ENCODE measurements at places on chromosomes 2 and 18. TPM values are rescaled to one million over a fixed set of nuclear protein-coding genes. Genes with fewer than 3 reads are reported as not detected.

Gene CACNB4
- total RNA-seq = 17.7 TPM

Gene SCN3A
- 0.64 TPM for total RNA-seq

Gene DQX1
- total RNA-seq = 0.66 TPM

Gene PRSS56
- total RNA-seq = not detected

Gene PDE1A
- 5.6 TPM for total RNA-seq

Gene ENOSF1
- total RNA-seq = 90.1 TPM

Gene PLEKHM3
- total RNA-seq = 24.3 TPM

Gene MC2R
- total RNA-seq = not detected

- no peak for DNase-seq
These were observed 1.0 kb upstream of the ARHGEF4 start for GRCh38 chr2:130835766-130836015.

GRCh38 chr2:217628061-217628460, 374.7 kb downstream of the TNS1 start:
- no peak for DNase-seq

GRCh38 chr2:150274108-150274507, 213.4 kb downstream of the RND3 start:
- no peak for DNase-seq

GRCh38 chr2:794554-795241, 117.5 kb upstream of the TMEM18 start:
- no peak for DNase-seq

DNA sequence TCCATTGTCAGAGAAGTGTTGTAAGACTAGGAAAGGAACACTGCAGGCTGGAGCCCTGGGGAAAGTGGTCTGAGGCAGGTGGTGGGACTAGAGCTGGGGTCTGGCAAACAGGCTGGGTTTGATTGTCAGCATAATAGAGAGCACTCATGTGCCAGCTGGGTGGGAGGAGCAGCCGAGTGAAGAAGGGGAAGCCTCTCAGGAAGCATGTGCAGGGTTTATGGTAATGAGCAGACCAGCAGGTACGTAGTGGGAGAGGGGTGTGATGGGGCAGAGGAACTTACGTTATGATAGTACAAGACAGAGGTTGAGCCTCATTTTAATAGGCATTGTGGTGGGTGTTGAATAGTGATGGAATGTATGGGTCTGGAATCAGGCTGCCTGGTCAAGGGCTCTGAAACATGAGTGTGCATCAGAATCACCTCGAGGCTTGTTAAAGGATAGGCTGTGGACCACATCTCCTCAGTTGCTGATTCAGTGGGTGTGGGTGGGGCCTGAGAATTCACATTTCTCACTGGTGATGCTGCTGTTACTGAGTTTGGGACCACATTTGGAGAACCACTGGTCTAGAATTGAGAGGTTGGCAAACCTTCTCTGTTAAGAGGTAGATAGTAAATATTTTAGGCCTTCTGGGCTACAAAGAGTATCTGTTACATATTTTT, 1.7 kb upstream of the MGAT5 start:
- DNase-seq = no peak

- DNase-seq = no peak
These were observed 94.9 kb downstream of the NFATC1 start for GRCh38 chr18:79490626-79491041.

DNA sequence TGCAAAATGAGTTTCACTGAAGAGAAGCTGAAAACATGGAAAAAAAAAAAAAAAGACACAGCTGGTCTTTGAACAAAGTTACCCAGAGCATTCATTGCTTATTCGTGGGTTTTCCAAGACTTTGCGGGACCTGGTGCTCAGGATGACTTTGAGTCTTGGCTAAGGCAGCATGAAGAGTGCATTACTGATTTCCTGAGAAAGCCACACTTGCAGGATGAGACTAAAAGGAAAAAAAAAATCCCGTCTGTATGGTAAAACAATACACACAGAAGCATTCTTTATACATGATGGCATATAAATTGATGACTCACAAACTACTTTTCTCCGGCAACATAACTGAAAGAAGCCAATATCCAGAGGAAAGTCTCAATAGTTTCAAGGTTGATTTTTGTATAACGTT, 195.4 kb downstream of the SPP2 start:
- no peak for DNase-seq

- DNase-seq = no peak
These were observed 2092.7 kb upstream of the PIK3C3 start for GRCh38 chr18:39862341-39862740.

DNA sequence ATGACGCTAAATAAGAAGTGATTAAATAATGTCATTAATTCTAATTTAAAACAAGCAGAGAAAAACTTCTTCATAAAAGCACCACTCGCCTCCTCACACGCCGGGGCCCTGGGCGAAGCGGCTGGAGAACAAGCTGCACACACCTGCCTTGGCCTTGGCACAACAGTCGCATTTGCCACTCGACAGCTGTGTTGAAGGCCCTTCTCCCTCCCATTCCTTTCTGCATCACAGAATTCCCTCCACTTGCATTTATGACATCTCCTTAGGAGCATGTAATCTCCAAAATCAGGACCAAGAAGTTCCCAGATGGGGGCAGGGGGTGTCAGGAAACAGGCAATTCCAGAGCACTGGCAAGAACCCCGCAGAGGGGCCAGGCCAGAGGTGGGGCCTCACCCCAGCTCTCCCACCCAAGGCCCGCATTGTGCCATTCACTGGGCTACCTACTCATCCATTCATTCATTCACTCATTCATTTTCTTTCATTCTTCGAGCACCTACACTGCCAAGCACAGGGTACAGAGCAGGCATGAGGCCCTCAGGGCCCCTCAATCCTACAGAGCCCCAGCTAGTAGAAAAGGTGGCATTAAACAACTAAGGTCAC, 6.4 kb downstream of the HDAC4 start:
- no peak for DNase-seq

DNA sequence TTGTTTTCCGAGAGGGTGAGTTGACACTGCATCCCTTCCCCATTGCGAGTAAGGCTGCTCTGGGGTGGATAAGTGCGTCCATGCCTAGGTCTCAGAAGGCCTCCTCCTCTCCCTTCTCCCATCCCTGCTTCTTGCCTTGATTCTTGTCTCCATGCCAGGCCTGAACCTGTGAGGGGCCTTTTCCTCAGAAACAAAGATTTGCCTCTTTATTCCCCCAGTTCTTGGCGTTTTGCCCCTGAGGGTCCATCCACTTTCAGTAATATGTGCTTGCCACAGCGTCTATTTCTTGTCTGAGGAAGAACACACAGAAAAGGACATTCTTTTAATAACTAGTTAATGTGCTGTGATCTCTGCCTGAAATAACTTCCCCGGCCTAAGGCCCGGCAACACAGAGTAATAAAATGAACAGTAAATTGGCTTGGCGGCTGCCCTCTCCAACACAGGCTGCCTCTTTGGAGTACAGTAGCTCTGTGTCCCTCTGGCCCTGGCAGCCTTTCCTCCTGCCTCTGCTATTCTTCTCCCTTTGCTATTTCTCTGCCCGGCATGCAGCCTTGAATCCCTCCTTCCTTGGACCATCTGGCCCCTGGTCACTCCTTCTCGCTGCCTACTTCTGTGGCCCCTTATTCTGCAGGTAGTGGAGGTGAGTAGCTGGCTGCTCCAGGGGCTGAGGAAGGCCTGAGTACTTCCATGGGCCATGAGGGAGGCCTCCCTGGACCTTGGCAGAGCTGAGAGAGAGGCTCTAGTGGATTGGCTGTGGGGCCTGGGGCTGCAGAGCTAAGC, 4.4 kb downstream of the EHD3 start:
- no peak for DNase-seq

DNA sequence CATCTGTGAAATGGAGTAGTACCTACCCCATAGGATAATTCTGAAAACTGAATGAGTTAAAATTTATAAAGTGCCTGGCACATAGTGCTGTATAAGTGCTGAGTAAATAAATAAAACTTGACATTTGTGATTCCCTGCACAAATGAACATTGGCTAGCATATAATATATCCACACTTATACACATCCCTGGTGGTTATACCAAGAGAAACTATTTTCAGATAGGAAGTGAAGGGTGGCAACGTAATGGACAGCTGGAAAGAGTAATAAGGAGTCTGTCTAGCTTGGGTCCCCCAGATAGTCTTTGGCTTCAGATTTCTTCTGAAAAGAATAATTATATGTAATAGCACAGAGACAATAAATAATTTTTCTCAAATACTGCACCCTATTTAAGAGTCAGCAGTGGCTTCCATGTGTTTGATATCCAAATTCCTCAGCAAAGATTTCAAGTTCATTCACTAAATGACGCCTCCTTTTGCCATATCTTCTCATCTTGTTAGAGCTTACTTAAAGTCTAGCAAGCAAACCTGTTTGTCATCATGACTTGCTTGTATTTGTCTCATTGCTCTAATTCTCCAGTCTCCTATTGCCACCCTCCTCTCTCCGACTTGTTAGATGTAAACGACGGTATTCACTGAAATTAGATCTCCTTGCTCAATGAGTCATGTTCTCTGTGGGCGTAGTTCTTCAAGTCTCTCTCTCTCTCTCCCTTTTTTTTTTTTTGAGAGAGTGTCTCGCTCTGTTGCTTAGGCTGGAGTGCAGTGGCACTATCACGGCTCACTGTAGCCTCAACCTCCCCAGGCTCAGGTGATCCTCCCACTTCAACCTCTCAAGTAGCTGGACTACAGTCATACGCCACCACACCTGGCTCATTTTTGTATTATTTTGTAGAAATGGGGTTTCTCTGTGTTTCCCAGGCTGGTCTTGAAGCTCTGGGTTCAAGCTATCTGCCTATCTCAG, 8.7 kb upstream of the ADGRF3 start:
- DNase-seq = no peak

GRCh38 chr2:45860136-45861121, 209.0 kb downstream of the PRKCE start:
- DNase-seq = peak; percentile 46

GRCh38 chr2:4515871-4516761, 812.7 kb downstream of the DCDC2C start:
- no peak for DNase-seq

DNA sequence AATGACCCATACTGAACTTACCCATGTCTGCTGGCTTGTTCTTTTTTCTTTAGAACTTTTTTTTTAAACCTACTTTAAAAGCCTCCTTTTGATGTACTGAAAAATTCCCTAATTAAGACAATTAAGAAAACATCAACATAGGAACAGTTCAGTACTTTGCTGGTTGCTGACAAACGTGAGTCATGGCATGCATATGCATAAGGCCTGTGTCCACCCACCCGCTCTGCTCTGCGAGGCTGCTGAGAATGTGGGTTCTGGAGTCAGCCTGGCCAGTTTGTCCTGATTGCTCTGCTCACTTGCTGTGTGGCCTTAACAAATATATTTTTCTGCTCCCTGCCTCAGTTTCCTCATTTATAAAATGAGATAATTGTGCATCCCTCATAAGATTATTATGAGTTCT, 27.3 kb downstream of the LAMA3 start:
- no peak for DNase-seq

GRCh38 chr2:178553047-178553446, 72.8 kb downstream of the PLEKHA3 start:
- DNase-seq = no peak

GRCh38 chr18:2978208-2978607, 34.7 kb downstream of the LPIN2 start:
- no peak for DNase-seq

DNA sequence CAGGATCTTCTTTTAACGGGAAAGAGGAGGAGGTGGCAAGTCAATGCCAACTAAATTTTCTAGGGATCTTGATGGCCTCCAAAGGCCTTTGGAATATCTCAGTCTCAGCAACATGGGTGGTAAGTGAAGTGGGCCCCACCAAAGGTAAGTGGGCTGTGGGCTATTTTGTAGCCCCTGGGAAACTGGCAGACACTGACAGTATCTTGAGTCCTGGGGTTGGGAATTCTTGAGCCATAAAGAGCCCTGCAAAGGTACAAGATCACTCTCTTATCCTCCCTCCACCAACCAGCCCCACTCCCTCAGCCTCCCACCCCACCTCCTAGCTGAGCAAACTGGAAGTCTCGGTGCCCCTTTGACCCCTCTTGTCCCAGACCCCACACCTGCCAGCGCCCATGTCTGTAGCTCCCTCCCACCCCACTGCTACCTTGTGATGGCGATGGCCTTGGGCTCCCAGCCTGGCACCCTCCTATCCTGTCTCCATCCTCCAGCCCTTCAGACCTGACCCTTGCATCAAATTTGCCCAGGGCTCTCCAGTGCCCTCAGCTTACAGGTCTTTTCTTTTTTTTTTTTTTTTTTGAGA, 8.5 kb downstream of the ATP6V1B1 start:
- no peak for DNase-seq

GRCh38 chr2:21422050-21422449, 298.3 kb downstream of the TDRD15 start:
- no peak for DNase-seq

DNA sequence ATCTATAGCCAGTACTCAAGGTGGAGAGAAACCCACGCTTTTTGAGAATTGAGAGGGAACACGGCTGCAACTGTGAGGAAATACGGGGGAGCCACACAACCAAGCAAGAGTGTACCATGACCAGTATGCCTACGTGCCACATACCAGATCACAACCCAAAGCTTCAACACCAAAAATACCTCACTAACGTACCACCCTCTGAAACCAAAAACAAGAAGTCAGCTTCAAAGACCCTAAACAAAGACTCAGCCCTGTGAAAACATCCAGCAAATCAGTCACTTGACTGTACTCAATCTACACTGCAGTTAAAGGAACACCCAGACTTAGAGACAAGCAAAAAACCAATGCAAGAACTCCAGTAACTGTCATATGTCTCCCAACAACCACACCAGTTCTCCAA, 17.0 kb downstream of the RNU4ATAC start:
- no peak for DNase-seq

- no peak for DNase-seq
These were observed 81.5 kb downstream of the EFEMP1 start for GRCh38 chr2:55842046-55842445.

DNA sequence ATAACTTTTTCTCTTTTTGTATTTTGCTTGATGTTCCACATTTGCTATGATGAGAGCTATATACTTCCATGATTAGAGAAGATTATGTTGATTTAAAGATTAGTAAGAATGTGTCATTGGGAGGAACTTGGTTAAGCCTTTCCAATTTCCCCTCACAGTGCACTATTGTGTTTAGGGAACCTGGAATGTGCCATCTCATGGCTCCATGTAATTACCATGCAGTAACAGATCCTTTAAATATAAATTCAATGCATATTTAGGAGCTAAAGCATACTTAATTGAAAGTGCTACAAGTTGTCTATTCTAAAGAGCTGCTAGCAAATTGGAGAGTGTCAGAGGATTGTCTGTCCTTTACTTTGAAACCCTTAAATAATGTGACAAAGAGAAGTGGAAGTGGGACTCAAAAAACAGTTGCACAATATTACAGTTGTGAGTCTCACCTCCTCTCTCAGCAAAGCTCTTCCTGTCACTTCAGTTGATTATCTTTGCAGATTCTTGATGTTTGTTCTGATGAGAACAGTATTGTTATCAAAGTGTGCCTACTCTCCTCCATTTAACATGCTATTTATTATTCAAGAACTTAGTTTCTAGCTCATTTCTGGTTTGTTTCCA, 1162.7 kb upstream of the ZEB2 start:
- DNase-seq = no peak

DNA sequence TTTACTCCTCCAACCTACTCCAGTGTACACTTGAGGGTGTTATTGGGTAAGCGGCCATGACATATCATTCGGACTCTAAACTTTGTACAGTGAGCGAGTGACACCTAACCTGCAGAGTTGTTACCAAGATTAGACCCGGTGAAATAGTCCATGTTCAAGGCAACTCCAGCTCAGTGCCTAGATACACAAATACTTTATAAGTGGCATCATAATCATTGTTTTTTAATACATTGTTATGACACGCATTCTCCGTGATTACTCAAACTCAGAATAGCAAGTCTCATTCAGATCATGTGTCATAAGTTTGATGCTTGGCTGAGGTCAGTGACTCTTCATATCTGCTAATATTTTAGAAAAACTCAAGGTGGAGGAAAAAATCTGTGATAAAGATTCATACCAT, 597.8 kb downstream of the DCC start:
- DNase-seq = no peak

Measured in breast epithelium (tissue), 4 donors.